ENCODE measurements at places on chromosomes 2 and 18.

- DNase-seq: no peak
These were observed 318.7 kb downstream of the MYCN start for GRCh38 chr2:16259010-16259409.

- no peak for DNase-seq
These were observed 46.1 kb downstream of the SIGLEC15 start for GRCh38 chr18:45871431-45872084.

GRCh38 chr2:9139491-9140443 lies 66.8 kb upstream of the ASAP2 start:
- no peak for DNase-seq

DNA sequence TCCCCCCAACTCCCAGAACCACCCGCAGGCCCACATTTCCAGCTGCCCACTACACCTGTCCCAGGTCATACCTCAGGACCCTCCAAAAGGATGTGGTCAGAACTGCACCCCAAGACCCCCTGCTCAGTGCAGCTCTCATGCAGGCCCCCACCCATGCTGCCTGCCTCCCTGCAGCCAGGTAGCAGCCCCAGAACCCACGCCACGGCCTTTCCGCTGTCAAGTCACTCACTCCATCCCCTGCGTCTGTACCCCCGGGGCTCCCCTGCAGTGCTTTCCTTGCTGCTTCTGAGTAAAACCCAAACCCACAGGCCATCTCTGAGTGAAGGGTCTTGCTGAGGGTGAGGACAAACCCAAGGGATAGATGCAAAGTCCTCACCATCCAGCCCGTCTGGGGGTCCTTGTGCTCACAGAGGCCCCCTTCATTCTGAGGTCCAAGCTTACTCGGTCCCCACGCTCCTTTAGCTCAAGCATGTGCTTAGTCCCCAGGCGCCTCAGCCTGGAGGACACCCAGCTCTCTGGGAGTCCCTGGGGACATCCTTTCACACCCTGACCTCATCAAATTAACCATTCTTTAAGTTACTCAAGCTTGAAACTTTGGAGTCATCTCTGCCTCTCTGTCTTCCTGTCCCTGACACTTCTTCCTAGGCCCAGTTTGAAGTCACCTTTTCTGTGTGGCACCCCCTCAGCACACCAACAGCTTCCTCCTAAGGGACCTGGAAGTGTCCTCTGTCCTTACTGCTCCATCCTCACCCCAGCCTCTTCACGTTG lies 130.1 kb downstream of the SMAD7 start:
- DNase-seq: no peak

- peak; percentile 70 for DNase-seq
These were observed 1.6 kb downstream of the KANSL1L start for GRCh38 chr2:210169516-210170195.

- DNase-seq: no peak
These were observed 4.5 kb downstream of the RHOB start for GRCh38 chr2:20451341-20451740.

DNA sequence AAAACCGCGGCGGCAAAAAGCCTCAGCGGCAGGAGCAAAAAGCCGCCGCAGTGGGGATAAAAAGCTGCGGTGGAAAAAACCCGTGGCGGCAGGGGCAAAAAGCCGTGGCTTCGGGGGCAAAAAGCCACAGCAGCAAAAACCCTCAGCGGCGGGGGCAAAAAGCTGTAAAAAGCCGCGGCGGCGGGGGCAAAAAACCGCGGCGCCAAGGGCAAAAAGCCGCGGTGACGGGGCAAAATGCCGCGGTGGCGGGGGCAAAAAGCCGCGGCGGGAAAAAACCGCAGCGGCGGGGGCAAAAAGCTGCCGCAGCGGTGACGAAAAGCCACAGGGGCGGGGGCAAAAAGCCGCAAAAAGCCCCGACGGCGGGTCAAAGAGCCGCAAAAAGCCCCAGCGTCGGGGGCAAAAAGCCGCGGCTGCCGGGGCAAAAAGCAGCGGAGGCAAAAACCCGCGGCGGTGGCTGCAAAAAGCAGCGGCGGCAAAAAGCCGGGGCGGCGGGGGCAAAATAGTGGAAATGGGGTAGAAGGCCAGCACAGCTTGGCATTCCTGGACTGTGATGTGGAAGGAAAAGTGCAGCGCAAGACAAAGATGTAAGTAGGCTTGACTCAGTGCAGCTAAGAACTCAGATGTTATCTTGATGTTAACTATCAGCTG lies 151.8 kb downstream of the ANKRD30BL start:
- no peak for DNase-seq

DNA sequence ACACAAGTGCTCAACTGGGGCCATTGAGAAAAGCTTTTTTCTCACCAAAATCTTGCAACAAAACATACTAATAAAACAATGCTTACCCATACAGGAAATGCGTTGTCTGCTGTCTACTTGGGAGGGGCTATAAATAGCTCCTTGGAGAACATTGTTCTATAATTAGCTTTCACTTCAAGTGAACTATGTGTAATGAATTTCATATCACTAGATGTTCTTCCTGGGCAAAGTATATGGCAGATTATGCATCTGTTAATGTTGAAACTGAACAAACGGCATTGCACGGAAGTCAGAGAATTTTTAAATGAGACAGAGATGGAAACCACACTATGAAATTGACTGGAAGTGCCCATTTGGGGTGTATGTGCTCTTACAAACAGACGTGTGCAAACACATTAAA lies 6.4 kb upstream of the NPAS2 start:
- DNase-seq: no peak

DNA sequence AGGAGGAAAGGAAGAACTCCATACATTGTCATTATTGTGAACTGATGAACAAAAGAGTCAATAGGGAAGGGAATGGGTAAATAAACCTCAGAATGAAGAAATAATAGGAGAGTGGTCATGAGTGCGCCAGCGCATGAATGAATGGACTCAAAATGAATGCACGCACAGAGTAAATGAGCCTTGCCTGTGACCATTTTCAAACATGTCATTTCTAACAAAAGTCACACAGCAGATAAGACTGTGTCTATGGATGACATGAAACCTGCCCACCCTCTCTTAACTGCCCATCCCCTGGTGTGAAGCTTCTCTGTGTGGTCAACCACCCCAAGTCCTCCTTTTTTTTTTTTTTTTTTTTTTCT lies 121.1 kb upstream of the TEX51 start:
- DNase-seq: no peak

GRCh38 chr2:873651-874580 lies 76.7 kb upstream of the SNTG2 start:
- no peak for DNase-seq

DNA sequence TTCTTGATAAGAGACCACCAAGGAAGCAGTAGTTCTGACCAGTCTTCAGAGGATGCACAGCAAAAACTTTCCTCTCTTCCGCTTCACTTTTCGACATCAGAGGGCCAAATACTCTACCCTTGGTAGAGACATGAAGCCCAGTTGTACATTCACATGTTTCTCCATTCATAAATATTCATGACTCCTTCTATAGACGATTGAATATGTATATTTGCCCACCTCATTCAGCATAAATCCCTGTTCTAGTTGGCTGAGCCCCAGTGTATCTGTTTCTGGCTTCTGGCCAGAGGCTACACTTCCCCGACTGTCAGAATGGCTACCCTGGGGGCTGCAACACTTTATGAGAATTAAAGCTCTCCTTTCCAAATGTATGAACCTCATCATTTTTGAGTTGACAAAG lies 258.5 kb downstream of the ASXL3 start:
- DNase-seq: no peak

GRCh38 chr2:98478088-98478551 lies 33.5 kb downstream of the INPP4A start:
- no peak for DNase-seq

GRCh38 chr2:217890445-217890844 lies 112.3 kb downstream of the TNS1 start:
- DNase-seq: peak; percentile 90

GRCh38 chr2:65347913-65348312 lies 84.5 kb downstream of the SPRED2 start:
- no peak for DNase-seq

- peak; percentile 97 for DNase-seq
These were observed 244.7 kb upstream of the HS6ST1 start for GRCh38 chr2:128563348-128563687.

GRCh38 chr18:55256226-55256928 lies 297.1 kb upstream of the CCDC68 start:
- DNase-seq: no peak

- DNase-seq: no peak
These were observed 14.4 kb downstream of the TNP1 start for GRCh38 chr2:216845426-216845825.

DNA sequence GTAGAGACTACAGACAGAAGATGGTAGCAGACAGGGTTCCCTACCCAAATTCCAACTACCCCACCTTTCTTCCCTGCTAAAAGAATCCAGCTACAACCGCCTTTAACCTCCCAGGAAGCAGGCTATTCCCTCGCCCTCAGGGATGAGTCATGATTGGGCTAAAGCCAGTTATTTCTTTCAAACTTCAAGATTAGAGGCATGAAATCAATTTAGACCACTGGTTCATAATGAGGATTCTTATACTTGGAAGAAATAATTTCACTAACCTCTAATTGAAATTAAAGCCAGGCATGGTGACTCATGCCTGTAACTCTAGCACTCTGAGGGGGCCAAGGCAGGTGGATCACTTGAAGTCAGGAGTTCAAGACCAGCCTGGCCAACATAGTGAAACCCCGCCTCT lies 20.0 kb downstream of the TRIP12 start:
- DNase-seq: peak; percentile 58

DNA sequence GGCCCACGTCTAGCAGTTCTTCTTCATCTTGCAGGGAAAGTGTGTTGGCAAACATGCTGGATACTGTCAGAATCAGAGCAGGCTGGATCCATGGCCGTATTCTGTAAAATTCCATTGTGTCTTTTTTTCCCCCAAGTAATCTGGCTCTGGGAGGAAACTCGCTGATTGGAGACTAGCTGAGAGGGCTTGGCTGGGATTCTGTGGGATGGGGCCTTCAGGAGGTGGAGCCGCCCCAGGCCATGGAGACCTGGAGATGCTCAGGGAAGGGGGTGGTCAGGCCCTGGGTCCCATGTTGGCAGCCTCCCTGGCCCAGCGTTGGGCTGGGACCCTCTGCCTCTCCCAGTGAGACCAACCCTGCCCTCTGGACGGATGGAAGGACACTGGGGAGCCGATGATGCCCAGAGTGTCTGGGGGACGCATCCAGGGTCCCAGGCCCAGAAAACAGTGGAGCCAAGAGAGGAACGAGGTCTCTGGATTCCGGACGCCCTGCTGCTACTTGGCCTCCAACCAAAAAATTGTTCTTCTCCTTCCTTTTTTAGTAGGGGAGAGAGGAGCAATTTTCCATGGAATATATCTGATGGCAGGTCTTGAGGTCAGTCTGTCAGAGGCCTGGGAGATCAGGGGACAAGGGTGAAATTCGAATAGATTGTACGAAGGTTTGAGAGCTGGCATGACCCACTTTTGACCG lies 114.5 kb downstream of the AGAP1 start:
- no peak for DNase-seq

DNA sequence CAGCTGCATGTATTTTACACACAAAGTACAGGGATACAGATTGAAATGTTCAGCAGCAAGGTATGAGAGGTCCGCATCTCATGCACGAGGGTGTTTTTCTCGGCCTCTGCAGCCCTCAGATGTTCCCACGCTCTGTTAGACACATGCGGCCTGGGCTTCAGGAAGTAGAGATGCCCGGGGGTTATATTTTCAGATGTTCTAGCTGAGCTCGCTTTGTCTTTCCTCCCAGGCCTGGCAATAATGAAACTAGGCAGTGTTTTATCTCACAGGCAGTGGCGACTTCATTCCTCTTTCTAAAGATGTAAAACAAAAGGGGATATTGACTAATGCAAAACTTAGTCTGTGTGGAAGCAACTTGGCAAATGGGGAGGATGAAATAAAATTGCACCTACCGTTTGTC lies 190.7 kb downstream of the GBX2 start:
- no peak for DNase-seq

GRCh38 chr18:76449111-76449453 lies 46.0 kb downstream of the ZNF516 start:
- no peak for DNase-seq

DNA sequence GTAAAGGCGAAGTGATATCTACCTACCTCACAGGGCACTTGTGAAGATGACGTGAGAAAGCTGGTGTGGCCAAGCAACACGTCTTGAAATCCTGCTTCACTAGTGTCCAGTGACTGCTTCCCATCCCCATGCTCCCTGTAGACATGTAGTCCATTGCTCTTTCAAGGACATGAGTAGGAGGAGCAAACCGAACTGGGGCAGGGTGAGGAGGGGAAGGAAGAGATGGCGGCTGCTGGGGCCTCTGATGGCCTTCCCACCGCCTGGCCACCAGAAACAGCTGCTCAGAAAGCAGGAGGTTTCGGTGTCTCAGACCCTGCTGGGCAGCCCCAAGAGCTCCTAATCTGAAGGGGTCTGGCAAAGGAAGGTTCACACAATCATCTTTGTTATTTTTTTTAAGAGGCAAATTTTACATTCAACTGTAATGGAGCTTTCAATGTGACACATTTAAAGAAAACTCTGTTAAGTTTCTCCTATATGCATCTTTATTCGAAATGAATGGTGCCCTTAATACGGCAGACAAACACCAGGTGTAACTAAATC lies 14.7 kb downstream of the CPLX4 start:
- no peak for DNase-seq

DNA sequence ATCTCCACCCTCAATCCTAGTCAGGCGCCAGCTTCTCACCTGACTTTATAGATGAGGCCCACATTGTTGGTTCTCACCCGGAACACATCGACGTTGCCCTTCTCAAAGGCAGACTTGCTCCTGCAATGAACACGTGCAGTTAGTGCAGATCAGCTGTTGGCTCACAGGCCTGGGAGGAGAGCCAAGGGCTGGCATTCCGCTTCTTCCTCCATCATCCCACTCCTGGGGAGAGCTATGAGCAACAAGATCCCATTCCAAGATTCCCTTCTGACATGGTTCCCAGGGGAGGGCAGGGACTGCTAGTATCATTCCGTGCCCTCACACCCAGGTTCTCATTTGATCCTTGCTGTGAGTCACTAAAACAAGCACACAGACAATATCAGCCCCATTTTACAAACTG lies 15.1 kb downstream of the LOXHD1 start:
- DNase-seq: no peak

DNA sequence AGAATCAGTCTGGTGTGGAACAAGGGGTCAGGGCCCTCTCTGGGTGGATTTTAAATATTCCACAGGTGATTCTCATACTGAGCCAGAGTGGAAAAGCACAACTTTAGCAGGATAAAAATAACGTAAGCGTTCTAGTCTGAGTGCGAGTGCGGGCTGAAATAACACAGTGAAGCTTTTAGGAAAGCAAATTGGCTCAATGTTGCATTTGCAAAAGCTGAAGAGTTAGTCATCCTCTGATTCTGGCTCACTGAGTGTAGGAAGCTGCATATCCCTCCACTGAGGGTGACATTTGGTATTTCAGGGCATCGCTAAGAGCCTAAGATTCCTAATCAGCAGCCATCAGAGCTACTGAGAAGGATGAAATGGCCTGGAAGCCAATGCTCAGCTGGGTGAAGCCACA lies 134.7 kb downstream of the RIF1 start:
- peak; percentile 14 for DNase-seq

Data from stromal cell of bone marrow (primary cell).